ENCODE measurements at places on chromosomes 4 and X.

DNA sequence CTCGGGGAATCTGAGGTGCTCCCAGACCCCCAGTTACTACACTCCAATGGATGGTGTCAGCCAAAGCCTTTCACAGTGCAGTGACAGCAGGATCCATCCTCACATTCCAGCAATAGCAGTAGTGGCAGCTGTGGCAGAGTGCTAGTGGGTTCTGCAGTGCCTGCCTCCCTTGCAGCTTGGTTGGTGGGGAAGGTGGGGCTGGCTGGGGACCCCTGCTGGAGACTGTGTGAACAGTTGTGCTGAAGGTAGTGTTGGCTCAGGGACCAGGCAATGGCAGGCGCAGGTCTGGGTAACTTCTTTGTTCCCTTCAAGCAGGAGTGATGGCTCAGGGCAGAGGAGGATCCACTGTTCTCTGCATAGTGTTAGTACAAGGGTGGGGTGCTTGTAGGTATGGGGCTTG lies 343.7 kb upstream of the TRAM1L1 start:
- DNase-seq = no peak

DNA sequence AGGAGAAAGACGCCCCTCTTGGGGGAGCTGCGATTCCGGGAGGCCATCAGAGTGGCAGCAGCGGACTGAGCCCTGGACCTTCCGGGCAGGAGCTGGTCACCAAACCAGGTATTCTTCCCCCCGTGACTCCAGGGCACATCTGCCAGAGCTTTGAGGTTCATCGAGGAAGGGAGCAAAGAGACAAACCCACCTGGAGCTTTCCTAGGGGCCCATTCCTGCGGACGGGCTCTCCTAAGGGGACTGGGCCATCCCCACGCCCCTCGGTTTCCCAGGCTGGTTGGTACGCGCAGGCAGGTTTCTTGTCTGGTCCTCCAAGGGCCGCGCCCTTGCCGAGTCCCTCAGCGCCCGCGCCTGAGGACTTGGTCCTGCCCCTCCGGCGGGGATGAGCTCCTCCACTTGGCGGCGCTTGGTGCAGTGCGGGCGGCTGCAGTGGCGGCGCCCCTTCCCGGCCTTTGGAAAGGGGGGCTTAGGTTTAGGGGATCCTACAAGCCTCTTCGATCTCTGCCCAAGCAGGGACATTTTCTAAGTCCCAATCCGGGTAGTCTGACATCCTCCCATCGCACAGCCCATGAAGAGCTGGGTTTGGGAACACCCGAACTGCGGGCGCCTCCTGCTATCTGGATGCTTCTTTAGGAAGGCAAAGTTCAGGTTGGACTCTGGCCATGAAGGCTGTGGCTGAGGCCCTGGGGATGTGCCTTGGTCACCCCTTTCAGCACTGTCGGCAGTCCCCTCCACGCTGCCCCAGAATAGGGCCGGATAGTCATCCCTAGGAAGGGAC lies 538 bp downstream of the STBD1 start:
- no peak for DNase-seq

DNA sequence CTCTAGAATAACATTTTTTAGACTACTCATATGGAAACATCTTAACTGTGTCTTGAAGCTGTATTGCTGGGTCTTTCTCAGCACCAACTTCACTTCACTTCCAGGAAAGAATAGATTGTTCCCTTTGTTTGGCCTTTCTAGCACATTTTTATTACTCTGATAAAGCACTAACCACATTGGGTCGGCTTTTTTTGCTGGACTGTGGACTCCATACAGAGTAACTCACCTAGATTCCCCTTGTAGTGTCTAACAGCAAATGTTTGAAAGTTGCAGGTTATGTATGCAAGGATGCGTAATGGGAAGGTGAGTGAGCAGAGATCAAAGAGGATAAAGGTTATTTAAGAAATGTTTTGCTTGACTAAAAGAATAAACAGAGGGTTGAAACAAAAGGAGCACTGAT lies 101.2 kb downstream of the MMRN1 start:
- no peak for DNase-seq

- DNase-seq = no peak
Measured at GRCh38 chr4:8653326-8654000, 60.9 kb downstream of the CPZ start.

- no peak for DNase-seq
Measured at GRCh38 chr4:16048619-16049419, 35.0 kb downstream of the PROM1 start.

Data from GOT3 (cell line).